ENCODE measurements at places on chromosomes 2 and 18.

DNA sequence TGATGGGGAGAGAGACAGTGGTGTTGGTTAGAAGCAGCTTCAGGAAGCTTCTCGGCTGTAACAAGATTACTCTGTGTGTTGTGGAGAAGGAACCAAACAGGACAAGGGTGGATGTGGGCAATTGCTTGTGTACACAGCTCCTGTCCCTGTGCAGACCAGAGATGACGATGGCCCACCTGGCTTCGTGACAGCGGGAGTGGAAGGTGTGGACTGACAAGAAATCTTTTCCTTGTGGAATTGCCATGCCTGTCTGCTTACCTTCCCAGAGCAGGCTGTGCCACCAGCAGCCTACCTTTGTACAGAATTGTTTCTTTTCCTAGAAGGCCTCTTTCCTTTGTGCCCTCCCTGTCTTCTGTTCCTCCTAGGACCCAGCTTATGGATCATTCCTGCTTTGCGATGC is 93.8 kb downstream of the ITGB1BP1 start:
- no peak for DNase-seq

- DNase-seq: no peak
Measured at GRCh38 chr2:235670974-235671787, 177.3 kb downstream of the AGAP1 start.

GRCh38 chr2:62774555-62775366 is 69.2 kb downstream of the EHBP1 start:
- no peak for DNase-seq

- no peak for DNase-seq
Measured at GRCh38 chr2:65744477-65745200, 312.2 kb upstream of the SPRED2 start.

DNA sequence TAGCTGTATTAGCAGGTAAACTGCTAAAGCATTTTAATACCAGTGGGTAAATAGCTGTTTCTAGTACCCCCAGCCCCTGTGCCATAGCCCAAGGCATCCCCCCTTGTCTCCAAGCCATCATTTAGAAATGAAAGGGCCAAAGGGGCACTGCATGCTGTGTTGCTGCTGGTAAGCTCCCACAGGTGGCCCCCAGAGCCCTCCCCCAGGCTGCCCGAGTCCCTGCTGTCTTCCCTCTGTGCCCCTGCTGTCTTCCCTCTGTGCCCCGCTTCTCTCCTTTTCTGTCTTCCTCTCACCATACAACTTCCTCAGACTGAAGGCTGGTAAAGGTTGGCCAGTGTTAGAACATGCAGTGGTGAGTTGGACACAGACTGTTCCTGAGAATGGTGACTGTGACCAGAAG is 42.1 kb downstream of the ZAP70 start:
- no peak for DNase-seq

GRCh38 chr2:232418466-232419244 is 12.0 kb downstream of the ALPG start:
- no peak for DNase-seq

GRCh38 chr18:54181856-54182602 is 42.4 kb downstream of the MBD2 start:
- peak; percentile 4 for DNase-seq

- DNase-seq: no peak
Measured at GRCh38 chr2:64943387-64944150, 45.6 kb upstream of the SLC1A4 start.

DNA sequence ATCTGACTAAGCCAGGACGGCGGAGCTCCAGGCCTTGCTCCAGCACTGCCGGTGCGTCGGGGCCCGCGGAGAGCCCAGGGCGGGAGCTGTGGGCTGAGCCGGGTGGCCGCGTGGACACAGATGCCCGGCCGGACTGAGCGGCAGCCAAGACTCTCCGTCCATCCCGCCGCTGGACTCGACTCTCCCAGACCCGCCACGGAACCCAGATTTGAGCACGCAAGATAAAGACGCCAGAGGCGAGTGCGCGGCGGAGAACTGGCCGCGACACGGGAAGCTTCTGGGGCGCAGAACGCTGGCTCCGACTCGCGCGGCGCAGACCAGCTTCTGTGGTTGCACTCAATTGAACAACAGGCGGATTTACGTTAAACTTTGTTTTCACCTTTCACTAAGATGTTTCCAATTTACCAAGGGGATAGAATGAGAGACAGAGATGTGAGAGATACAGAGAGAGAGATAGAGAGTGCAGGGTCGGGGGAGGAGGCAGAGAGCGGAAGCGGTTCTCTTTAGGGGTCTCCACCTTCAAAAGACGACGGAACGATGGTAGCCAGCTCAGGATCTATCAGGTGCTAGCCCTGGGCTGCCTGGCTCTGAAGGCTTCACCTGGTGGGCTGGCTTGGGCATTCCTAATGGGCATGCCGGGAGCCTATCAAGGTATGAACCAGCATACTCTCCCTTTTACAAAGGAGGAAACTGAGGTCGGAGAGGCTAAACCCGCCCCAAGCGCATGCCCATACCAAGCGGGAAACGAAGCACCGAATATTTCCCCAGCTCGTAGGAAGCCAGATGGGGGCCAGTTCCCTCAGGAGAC is 10.4 kb upstream of the EN1 start:
- DNase-seq: no peak

DNA sequence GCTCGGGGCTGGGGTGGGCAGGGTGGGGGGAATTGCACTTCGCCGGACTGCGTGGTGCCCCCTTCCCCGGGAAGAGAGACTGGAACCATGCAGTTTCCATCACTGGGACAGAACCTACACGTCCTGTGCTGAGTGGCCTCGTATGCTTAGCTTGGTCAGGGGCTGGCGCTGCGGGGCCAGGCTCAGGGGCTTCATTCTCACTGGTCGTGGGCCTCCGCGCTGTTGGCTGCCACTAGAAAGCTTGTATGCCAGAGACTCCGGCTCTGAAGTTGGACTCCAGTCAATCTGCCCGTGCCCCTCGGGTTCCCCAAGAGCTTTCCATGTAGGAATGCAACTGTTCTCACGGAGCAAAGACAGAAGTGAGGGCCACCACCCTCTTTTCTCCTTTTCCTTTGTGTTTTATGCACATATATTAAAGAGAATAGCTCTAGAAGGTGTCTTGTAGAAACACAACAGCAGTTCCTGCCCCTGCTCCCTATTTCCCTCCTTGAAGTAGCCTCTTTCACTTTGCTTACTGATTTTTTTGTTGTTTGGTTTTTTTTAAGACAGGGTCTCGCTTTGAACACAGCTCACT is 64.0 kb upstream of the YWHAQ start:
- DNase-seq: no peak

DNA sequence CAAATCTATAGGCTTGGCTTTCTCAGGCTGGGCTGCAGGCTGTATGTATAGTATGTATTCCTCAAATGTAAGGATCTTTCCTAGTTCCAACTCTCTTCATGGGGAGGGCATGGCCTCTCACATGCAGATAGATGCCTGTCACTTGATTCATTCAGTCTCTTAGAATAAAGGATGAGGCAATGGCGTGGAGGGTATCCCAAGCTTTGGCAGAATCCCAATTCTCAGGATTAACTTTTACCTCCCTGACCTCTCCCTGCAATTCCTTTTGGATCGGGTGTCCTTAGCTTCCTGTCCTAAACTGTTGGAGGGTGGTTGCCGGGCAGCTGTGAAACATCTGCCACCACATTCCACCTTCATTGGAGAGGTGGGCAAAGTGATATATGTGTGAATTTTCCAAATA is 80.3 kb downstream of the INSIG2 start:
- no peak for DNase-seq

GRCh38 chr2:218997731-218998130 is 4.5 kb upstream of the CRYBA2 start:
- no peak for DNase-seq

DNA sequence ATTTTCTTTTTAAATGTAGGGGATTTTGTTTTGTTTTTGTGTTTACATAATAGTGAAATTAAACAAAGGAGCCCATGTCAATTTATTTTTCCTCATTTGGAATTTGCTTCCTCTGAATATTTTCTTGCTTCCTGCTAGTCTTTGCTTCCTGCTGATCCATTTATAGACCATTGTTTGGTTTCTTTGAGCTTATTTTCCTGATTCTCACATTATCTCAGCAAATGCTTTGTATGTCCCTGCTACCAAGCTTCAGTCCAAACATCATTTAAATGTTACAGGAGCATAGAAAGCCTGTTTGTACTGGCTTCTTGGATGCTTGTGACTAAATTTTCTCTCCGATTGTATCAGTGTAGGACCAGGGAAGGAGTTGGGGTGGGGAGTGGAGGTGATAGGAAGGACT is 127.3 kb upstream of the IL1R2 start:
- DNase-seq: no peak

DNA sequence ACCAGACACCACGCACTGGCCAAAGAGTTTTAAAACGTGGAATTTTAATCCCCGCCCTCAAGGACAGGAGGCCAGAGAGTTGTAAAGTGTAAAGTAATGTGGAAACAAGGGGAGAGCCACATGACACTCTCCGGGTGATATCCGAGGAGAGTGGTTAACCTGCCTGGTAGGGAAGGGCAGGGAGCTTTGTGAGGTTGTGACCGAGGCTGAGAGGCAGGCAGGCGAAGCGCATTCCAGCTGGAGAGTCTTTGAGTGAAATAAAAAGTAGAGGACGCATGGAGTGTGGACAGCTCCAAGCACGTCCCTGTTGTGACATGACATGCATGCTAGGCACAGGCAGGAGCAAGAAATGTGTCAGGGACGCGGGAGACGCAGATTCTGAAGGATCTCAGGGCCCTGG is 539.5 kb downstream of the RNF144A start:
- DNase-seq: no peak

DNA sequence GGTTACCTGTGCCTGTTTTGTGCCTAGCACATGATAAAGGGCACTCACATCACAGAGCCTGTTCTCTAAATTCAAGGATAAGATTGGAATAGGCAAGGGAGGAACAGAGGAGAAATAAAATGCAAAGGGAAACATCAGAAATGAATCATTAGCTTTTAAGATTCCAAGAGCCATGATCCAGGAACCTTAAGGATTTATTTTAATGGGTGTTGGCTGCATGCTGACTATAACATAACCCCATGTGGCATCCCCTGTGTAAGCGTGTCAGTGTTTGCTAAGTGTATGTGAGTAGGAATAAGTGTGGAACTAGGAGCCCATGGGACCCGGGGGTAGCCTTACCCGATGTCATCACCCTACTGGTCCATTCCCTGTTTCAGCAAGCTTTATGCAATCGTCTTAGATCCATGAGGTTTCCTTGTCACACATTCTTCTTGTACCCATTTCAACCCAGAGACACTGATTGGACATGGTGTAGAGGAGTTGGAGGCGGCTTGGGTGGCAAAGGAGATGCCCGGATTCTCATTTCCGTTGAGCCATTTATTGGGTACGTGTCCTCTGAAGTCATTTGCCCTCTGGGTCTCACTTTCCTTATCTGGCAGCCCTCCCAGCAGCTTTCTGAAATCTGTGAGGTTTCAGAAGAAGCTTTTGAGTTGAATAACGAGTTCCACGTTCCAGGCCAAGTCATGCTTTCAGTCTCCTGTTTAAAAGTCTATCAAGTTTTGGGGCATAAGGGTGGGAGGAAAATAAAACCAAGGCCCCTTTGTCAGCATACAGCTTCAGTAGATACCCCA is 117.0 kb downstream of the MGAT5 start:
- DNase-seq: no peak

GRCh38 chr2:241808051-241808720 is 807 bp upstream of the NEU4 start:
- no peak for DNase-seq

DNA sequence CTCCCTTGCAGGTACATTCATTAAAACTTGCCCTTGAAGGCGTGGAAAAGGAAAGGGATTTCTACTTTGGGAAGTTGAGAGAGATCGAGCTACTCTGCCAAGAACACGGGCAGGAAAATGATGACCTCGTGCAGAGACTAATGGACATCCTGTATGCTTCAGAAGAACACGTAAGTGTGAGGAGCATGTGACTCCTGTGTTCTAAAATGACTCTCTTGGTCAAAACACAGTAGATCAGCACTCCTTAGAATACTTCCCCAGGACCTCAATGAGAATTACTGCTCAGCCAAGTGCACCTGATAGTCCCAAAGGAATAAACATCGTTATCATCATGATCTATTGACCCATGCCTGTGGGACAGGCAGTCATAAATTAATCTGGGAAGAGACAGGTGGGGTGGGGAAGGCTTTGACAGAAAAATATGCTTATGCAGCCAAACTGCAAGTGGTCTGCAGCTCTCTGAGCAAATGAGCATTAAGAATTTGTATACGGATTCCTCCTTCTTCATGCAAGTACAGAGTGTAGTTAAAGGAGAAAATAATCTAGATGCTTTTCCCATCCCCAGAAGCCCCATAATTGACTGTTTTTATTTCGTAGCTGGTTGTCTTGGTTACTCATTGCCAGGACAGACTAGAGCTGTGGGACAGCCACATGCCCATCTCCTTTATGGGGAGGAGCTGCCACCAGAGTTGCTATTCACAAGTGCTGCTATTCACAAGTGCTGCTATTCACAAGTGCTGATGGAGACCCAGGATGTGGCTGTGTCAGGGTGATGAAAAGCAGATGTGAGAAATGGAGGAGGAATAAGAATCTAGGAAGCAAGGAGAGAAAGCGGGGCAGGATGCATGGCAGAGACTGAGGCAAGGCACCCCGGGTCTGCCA is 91.0 kb downstream of the MAPRE2 start:
- DNase-seq: no peak

- no peak for DNase-seq
Measured at GRCh38 chr2:11567631-11568031, 33.8 kb downstream of the GREB1 start.

DNA sequence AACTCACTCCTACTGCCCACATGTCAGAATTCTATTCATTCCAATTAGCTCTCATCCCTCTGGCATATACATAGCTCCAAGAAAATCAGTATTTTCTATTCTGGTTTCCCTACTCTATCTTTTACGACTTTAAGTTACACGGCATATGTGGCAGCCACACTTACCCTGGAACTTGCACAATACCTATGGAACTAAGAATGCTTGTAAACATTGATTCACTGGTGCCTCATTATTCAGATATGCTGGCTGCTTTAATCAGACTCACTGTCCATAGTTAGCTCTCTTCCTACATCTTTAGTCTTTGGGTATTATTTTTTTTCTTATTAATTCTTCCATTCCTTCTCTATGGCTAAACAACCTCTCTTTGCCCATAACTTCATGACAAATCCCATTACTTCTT is 1519.9 kb upstream of the ACVR2A start:
- DNase-seq: no peak

DNA sequence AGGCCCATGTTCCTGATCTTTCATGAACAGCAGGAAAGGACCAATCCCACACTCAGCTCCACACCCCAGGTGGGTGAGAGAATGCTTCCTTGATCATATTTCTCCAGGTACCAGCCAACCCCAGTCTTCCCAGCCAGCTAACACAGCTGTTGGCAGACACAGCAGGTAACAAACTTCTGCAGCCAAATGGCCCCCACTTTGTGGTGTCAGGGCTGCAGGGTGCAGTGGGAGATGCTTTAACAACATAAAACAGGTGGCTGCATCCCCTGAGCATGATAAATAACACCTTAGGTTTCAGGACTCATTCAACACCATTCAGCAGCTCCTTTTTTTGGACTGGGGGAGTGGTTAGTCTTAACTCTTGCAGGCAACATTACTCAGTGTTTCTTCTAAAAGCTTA is 76.7 kb upstream of the ACAA2 start:
- no peak for DNase-seq
